ENCODE measurements at places on chromosomes 16 and 17.

DNA sequence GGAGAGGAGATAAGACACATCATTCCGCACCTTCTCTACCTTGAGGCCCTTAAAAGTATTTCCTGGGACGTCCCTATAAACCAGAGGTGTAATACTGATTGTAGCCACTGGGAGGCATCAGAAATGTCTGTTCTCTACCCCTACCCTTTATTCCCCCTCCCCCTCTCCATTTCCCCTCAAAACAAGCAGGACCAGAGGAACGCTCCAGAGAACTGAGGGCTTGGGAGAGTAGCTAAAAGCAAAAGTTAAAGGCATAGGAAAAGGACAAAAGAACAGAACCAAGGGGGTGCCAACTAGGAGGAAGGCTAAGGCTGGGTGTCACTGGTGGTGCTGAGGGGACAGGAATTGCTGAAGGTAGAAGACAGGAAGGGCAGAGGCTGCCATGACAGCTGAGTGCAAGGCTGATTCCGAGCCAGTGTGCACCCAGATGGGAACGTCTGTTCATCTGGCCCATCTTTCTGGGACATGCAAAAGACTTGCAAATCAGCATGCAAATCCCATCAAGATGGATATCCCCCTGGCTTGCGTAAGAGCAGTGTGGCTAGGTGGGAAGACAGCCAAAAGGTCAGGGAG, 6.7 kb downstream of the CAMTA2 start:
- DNase-seq: no peak

DNA sequence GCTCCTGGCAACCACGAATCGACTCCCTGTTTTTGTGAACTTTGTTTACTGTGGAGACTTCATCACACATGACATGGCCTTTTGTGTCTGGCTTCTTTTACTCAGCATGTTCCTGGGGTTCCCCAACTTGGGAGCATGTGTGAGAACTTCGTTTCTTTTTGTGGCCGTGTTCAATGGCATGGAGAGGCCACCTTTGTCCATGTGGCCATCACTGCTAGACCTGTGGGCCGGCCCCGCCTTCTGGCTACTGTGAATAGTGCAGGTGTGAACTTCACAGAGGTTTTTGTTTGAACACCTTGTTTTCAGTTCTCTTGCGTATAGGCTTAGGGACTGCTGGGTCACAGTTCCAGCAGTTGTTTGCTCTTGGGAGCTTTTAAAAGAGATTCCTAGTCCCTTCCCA, 5.7 kb upstream of the SLC38A8 start:
- no peak for DNase-seq

DNA sequence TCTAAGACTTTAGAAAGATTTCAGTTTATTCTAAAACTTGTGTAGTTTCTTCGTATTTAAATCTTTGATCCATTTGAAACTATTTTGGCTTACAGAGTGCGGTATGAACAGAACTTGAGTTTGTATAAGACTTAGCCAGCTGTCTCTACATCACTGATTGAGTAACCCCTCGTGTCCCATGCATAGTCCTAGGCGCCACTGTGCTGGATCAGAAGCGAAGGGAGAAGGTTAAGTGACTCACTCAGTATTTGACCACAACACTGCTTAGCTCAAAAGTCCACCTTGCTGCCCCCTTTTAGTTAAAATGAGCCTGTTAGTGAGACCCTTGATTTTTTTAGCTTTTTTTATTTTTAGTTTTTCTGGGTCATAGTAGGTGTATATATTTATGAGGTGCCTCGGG, 28.4 kb downstream of the CD300LB start:
- DNase-seq: no peak

DNA sequence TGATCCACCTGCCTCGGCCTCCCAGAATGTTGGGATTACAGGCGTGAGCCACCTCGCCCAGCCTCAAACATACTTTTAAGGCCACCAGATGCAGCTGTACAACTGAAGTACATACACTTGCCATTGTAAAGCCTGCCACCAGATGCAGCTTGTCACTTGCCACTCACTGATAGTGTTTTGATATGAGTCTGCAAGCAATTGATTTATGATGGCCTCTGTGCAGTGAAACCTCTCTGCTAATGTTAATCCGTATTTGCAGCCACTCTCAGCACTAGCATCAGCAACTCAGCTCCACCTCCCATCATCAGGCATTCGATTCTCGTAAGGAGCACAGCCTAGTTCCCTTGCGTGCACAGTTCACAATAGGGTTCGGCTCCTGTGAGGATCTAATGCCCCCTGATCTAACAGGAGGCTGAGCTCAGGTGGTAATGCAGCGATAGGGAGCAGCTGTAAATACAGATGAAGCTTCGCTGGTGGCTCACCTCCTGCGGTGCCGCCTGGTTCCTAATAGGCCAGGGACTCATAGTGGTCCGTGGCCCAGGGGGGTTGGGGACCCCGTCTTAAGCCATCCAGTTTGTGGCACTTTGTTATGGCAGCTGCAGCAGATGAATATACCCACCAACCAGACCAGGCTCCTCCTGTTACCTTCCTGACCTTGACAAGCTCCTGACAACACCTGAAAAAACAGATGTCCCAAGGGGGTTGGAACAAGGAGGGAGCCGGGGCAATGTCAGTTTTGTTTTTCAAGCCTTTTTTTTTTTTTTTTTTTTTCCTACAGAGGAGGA, 1.3 kb upstream of the HERPUD1 start:
- peak; percentile 83 for DNase-seq

- DNase-seq: no peak
Measured at GRCh38 chr17:76094046-76094445, 9.5 kb downstream of the EXOC7 start.

GRCh38 chr16:6775712-6776111, 556.9 kb upstream of the RBFOX1 start:
- DNase-seq: no peak

DNA sequence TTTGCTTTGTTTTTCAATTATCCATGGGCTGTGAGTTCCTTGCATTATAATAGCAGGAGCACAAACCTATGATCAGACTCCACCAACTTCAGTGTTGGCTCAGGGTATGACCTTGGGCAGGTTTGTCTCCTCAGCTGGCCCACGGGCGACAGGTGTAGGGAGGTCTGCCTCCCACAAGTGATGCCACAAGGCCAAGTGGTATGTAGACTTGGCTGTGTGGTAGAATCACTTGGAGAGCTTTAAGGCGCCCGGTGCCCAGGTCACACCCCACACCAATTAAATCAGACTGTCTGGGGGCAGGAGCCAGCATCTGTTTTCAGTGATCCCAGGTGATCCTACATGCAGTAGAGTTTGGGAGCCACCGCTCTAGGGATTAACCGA, 153.4 kb downstream of the CLEC16A start:
- DNase-seq: no peak

- DNase-seq: no peak
Measured at GRCh38 chr17:3482852-3483251, 7.1 kb downstream of the ASPA start.

GRCh38 chr16:50144211-50144610, 8.9 kb upstream of the TENT4B start:
- DNase-seq: no peak
